ENCODE measurements at places on chromosomes 2 and 18.

DNA sequence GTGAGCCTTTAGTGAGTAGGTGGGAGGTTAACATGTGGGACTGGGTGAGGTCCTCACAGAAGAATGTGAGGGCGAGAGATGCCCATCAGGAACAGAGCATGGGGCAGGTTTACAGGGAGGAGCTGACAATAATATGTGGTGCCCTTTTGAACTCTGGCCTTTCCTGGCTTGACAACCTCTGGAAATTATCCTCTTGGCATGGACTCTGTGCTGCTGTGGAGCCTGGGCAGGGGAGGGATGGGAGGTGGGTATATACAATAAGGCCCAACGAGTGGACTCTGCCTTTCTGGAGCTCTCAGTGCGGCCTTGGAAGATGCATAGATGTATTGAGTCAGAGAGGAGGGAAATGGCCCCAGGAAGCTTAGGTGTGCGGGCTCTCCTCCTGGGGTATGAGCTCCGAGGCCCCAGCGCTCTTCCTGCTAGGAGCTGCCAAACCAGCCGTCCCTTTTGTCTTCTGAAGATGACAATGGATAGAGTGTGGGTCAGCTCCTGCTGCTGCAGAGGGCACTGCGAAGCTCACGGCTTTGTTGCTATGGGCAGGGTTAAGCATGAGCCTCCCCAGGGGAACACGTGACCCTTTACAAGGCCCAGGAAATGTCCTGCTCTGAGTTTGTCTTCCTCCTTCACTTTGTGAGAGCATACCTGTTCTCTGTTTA is 8.7 kb upstream of the PSD4 start:
- no peak for DNase-seq

- DNase-seq: no peak
These were observed 560.2 kb downstream of the LRP1B start for GRCh38 chr2:141570474-141571131.

- no peak for DNase-seq
These were observed 404.4 kb downstream of the TRIB2 start for GRCh38 chr2:13121096-13121495.

DNA sequence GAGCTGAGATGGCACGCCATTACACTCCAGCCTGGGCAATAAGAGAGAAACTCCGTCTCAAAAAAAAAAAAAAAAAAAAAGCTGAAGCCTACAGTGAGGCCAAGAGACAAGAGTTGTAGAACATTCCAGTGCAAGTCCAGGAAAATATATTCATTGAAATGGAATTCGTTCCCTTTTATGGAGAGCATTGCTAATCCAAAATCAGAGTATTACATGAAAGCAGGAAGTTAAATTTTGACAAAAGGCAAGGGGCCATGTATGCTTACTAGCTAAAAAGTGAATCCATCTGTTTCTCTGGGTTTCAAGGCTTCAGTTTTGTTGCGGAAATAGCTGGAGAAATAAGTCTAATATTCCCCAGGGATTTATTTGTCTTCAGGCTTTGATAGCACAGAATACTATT is 471.7 kb downstream of the THSD7B start:
- peak; percentile 50 for DNase-seq

DNA sequence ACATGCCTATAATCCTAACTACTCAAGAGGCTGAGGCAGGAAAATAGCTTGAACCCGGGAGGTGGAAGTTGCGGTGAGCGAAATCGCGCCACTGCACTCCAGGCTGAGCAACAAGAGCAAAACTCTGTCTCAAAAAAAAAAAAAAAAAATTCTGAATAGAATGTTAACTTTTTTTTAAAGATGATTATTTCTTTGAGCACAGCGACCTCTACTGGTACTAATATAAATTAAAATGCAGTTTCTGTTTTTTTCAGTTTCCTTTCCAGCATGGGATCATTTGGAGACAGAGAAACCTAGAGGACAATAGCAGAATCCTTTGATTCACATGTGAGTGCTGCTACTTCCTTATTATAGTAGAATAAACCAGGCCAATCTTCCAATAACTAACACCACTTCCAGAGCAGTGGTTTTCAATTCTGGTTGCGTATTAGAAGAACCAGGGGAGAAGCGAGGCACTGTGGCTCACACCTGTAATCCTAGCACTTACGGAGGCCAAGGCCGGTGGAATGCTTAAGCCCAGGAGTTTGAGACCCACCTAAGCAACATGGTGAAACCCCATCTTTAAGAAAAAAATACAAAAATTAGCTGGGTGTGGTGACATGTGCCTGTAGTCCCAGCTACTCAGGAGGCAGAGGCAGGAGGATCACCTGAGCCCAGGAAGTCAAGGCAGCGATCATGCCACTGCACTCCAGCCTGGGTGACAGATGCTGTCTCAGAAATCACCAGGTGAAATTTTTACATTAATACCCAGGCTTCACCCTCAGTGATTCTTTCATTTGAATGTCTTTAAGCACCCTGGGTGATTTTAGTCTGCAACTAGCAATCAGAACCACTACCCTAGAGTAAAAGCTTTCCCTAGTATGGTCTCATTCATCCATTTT is 10.1 kb downstream of the SRSF7 start:
- peak; percentile 51 for DNase-seq

DNA sequence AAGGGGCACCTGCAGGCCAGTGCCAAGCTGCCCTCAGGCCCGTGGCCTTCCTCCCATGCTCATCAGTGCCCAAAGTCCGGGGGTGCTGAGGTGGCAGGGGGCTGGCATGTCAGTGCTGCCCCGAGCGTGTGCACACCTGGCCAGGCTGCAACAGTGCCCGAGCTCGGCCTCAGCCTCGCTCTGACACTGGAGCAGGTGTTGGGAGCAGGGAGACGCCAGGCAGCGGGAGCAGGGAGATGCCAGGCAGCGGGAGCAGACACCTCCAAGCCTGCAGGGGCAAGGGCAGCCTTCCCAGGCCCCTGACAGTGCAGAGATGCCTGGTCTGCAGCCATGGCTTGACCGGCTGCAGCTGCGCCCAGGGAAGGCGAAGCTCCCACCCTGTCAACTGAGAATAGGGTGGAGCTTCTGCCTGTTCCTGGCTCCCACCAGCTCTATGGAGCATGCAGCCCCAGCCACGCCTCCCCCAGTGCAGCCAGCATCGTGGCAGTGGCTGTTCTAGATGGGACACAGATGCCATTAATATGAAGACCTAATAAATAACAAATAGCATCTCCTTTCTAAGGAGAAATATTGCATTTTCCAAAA is 82.4 kb downstream of the DTNB start:
- DNase-seq: no peak

GRCh38 chr18:12291690-12292089 is 16.4 kb upstream of the TUBB6 start:
- no peak for DNase-seq

- DNase-seq: no peak
These were observed 2.5 kb downstream of the HTRA2 start for GRCh38 chr2:74532222-74532621.

- peak; percentile 86 for DNase-seq
These were observed 388.0 kb upstream of the SYT4 start for GRCh38 chr18:43665105-43665788.

DNA sequence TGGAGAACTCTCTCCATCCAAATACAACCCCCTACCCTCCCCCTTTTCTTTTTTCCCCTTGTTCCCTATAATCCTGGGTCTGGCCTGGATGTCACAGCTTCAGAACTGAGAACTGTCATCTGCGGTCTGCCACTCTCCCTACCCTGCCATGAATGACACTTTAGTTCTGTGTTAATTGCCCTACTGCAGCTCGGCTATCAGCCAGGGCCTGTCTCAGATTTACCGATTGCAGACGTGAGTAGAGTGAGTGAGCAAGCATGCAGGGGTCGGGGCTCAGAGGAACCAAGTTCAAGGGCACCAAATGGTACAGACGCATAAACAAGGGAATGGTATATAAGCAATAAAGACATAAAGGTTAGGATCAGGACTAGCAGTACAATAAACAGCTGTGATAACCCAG is 967.8 kb downstream of the BCL11A start:
- peak; percentile 29 for DNase-seq

GRCh38 chr2:235215248-235215647 is 263.4 kb downstream of the SH3BP4 start:
- no peak for DNase-seq

DNA sequence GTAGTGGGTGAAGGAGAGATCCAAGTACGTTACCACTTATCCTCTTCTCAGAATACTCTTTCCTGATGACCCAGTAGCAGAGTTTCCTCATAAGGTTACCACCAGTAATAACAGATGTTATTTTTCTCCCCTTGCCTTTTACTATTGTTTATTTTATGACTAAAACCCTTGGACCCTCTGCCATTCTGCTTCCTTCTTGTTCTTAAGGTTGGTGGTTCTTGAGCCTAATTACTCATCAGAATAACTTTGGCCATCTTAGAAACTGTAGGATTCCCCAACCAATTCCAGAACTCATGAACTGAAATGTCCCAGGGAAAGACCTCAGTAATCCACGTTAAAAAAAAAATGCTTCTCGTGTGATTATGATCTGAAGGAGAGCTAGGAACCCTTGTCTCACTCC is 64.9 kb downstream of the CHST9 start:
- peak; percentile 26 for DNase-seq

DNA sequence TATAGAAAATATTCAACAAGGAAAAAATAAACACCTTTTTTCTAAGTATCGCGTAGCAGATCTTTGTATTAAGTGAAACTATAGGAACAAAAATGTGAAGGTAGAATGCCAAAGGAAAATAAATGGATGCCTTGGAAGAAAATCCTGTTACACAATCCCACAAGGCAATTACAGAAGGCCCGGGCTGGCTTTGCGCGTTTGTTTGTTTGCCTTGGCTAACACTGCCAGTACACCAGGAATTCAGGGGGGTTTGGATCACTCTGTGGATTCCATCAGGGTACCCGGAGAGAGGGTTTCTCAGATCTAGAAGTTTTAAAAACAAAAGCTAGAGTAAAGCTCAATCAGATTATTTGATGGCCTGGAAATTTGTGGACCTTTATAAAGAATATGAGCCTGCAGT is 478.3 kb downstream of the FBXO15 start:
- DNase-seq: peak; percentile 93

- DNase-seq: peak; percentile 16
These were observed 637 bp upstream of the SFT2D3 start for GRCh38 chr2:127700527-127701192.

GRCh38 chr2:239903210-239903609 is 121.9 kb downstream of the NDUFA10 start:
- DNase-seq: no peak

DNA sequence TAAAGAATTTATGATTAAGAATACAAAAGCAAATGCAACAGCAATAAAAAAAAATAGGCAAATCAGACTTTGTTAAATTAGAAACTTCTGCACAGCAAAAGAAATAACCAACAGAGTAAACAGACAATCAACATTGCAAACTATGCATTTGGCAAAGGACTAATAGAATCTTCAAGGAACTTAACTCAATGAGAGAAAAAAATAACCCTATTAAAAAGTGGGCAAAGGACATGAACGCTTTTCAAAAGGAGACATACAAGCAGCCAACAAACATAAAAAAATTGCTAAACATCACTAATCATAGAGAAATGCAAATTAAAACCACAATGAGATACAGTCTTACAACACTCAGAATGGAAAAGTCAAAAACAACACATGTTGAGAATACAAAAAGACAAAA is 166.0 kb upstream of the DSEL start:
- no peak for DNase-seq

DNA sequence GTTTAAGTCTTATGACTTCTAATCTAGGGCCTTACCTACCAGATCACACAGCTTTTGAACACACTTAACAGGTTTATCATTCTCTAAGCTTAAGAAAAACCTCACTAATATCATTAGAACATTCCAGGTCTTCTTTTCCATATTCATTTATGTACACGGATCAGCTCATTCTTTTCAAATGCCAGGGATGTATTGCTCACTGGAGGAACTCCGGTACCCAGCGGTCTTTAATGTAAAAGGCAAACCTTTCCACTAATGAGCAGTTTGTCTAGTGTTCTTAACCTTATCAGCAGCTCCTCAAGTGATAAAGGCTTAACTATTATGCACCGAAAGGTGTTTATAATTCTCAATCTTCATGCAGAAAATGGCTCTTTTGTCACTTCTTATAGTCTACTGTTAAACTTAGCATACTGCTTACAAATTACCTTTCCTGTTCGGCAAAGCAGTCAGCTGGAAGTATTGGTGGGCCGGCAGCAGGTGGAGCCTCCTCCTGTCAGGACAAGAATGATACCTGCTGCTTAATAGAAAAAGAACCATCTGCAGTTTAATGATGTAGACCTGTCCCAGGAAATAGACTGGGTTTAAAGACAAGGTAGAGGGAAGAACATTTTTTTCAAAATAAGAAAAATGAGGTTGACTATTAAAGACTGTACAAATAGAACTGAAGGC is 142.7 kb downstream of the FIGN start:
- DNase-seq: no peak

GRCh38 chr2:86053166-86053565 is 52.5 kb downstream of the POLR1A start:
- DNase-seq: no peak

GRCh38 chr2:13524492-13524891 is 807.8 kb downstream of the TRIB2 start:
- no peak for DNase-seq

DNA sequence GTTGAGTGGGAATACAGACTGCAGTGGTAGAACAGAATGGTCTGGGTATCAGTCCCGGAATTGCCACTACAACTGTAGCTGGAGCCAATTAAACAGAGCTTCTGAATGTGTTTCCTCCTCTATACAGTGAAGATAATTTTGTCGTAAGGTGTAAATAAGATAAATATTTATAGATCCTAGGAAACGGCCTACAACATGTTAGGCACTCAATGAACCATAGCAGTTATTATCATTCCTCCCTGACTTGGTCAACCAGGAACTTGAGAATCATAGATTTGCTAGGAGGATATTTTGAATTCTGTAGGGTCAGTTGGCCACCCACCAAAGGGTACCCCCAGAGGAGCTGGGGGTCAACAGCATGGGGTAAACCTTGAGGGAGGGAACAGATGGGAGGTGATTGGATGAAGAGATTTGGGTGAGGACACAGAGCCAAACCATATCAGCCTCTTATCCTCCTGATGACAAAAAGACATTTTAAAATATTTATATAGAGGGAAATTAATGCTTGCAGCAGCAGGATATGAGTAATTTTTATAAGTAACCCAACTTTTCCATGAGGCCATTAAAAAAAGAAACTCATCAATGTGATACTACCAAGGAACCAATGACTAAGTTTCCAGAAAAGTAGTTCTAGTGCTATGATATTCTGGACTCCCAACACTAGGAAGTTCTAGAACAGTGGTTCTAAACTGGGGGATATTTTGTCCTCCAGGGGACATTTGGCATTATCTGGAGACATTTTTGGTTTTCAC is 4.0 kb downstream of the DHRS9 start:
- DNase-seq: no peak

DNA sequence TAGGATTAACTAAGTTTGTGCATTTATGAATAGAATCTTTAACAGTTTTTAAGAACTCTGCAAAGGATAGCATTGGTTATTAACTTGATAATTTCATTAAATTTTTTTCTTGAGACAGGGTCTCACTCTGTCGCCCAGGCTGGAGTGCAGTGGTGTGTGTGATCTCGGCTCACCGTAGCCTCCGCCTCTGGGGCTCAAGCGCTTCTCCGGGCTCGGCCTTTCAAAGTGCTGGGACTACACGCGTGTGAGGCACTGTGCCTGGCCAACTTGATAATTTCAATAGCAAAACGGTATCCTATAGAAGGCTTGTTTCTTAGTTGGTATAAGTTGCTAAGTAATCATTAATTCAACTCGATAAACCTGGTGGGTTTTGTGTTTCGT is 38.0 kb downstream of the ADNP2 start:
- DNase-seq: peak; percentile 43

- DNase-seq: no peak
These were observed 34.5 kb upstream of the CD8A start for GRCh38 chr2:86825036-86825692.
